ENCODE measurements at places on chromosomes 1 and 21. TPM values are rescaled to one million over a fixed set of nuclear protein-coding genes. Genes with fewer than 3 reads are reported as not detected.

GRCh38 chr1:28720376-28720775, 16.4 kb upstream of the YTHDF2 start:
- DNase-seq = no peak

CALML6 gene
- 0.27 TPM for total RNA-seq

FHAD1 gene
- 6.8 TPM for total RNA-seq

DNA sequence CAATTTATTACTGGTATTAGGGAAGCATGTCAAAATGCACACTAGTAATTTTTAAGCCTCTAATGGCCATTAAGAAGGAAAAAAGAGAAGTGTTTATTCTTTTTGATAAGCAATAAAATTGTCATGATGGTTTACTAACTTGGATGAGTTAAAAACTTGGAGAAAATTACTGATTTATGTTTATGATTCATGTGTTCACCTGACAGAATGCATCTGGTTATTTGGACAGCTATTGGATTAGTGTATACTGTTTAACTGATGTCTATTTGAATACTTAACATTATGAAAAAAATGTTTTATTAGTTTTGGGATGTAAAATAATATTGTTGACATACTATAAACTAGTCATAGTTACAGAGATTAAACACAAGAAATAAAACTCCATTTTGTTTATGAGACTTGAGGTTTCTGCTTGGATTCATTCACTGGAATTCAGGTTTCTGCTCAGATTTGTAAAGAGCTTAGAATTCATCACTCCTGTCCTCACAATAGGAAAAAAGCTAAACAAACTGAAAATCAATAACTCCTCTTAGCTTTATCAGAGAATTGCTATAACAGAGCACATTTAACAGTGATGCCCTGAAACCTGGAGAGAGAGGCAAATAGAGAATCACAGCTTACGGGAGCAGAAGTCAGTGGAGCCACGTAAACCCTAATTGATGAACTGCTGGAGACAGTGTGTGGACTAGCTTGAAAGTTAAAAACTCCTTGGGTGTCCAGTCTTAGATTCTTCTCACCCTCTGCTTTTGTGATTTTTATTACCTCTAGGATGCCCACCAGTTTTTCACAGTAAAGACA, 56.7 kb downstream of the RALGPS2 start:
- no peak for DNase-seq

FTCD gene
- not detected for total RNA-seq

DNA sequence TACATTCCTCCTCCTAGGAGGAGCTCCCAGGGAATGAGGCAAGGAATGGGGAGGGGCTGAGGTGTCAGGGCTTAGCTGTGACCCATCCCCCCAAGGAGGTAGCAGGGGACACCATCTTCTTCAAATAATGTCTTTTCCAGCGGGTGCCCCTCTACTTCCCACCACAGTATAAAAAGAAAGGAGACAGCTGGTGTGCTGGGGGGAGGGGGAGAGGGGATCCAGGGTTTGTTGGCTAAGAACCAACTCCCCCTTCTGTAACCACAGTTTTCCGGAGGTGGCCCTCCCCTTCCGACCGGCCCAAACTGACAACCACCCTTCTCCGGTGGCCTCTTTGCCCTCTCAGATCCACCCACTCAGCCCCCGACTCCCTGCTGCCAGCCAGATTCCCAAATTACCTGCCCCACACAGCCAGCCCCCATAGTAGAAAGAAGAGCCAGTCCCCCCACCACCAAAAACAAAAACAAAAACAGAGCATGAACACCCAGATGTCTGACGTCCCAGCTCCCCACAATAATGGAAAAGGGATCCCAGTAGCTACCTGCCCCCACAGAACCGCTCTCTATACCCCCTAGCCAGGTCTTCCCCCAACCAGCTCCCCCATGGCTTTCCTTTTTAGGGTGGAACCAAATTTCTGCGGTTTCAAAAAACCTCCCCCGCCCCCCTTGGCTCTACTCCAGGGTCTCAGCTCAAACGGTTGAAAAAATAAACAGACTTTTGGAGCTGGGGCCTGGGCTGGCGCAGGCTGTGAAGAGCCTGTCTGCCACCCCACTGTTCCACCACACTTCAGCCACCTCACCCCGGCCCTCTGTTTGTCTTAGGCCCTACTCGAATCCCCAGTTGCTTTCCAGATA, 2.1 kb downstream of the ARHGEF2 start:
- DNase-seq = peak; percentile 92

DNA sequence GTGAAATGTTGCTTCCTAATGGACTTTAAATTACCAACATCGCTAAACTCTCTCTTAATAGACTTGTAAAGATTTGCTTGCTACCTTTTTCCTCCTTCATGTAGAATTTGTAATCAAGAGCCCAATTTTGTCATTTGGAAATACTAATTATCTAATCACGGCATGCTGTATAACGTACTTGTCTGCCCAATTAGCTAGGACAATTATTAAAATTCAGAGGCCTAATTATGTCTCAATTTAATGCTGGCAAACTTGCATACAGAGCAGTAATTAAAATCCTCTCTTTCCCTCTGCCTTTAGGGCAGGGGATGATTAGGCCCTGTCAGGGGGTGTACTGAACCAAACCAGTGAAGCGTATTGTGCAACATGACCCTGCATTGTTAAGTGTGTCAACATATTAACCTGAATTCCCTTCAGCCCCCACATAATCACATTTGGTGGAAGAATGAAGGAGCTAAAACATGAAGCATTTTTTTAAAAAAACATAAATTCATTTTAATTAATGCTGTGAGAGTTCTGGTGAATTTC, 137.4 kb upstream of the BARHL2 start:
- no peak for DNase-seq

All from myocyte (in vitro differentiated cells).